Muscle of leg (tissue), 16 donors: ENCODE measurements at places on chromosomes 2 and 18. TPM values are rescaled to one million over a fixed set of nuclear protein-coding genes. Genes with fewer than 3 reads are reported as not detected.

Gene OSBPL1A
- total RNA-seq, result 67.1 TPM

Gene CRYBA2
- total RNA-seq, result not detected

Gene CD207
- 0.13 TPM for total RNA-seq

Gene SULT1C4
- 13.3 TPM for total RNA-seq

Gene MROH2A
- not detected for total RNA-seq

GRCh38 chr2:188898261-188898660 is 75.9 kb upstream of the COL3A1 start:
- no peak overlapping the region for H3K4me3 ChIP-seq
- no peaks in the 10 kb centered on the region for H3K27me3 ChIP-seq
- DNase-seq, result no peak
- H3K27ac ChIP-seq, result no peak overlapping the region

Gene ELOA2
- total RNA-seq, result not detected

GRCh38 chr2:233094614-233095013 is 34.5 kb downstream of the INPP5D start:
- no peak overlapping the region for H3K27ac ChIP-seq
- H3K4me1 ChIP-seq, result peaks cover 7% of the 10 kb centered on the region
- DNase-seq, result no peak
- no peaks in the 10 kb centered on the region for H3K27me3 ChIP-seq

DNA sequence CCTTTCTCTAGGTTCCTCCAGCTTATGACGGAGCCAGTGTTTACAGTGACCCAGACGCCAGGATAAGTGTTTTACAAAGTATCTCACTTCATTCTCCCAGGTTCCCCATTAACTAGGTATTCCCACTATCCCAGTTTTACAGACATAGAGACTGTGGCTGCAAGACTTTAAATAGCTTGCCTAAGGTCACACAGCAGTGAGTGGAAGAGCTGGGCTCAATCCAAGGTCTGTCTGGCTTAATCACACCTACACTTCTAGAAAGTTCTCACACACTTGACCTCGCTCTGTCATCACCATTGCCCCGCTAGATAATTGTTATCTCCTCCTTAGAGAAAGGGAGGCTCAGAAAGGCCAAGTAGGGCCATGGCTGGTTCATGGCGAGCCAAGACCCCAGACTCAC is 110.2 kb downstream of the ANTXR1 start:
- H3K27ac ChIP-seq, result no peak overlapping the region
- no peak for DNase-seq
- peaks cover 68% of the 10 kb centered on the region for H3K36me3 ChIP-seq
- no peaks in the 10 kb centered on the region for H3K4me1 ChIP-seq
- no peaks in the 10 kb centered on the region for H3K27me3 ChIP-seq

GRCh38 chr18:55592572-55592971 is 4.6 kb upstream of the TCF4 start:
- H3K4me3 ChIP-seq, result no peak overlapping the region
- DNase-seq, result no peak
- H3K4me1 ChIP-seq, result peaks cover 6% of the 10 kb centered on the region
- no peaks in the 10 kb centered on the region for H3K36me3 ChIP-seq
- H3K27me3 ChIP-seq, result no peaks in the 10 kb centered on the region
- no peak overlapping the region for H3K27ac ChIP-seq

Gene CMPK2
- 3.2 TPM for total RNA-seq

- no peak overlapping the region for H3K27ac ChIP-seq
- no peak for DNase-seq
- no peaks in the 10 kb centered on the region for H3K4me1 ChIP-seq
These were observed 49.8 kb downstream of the MSH2 start for GRCh38 chr2:47452761-47453160.

GRCh38 chr2:133198678-133199077 is 369.6 kb downstream of the NCKAP5 start:
- no peak overlapping the region for H3K27ac ChIP-seq
- no peaks in the 10 kb centered on the region for H3K36me3 ChIP-seq
- H3K27me3 ChIP-seq, result no peaks in the 10 kb centered on the region

DNA sequence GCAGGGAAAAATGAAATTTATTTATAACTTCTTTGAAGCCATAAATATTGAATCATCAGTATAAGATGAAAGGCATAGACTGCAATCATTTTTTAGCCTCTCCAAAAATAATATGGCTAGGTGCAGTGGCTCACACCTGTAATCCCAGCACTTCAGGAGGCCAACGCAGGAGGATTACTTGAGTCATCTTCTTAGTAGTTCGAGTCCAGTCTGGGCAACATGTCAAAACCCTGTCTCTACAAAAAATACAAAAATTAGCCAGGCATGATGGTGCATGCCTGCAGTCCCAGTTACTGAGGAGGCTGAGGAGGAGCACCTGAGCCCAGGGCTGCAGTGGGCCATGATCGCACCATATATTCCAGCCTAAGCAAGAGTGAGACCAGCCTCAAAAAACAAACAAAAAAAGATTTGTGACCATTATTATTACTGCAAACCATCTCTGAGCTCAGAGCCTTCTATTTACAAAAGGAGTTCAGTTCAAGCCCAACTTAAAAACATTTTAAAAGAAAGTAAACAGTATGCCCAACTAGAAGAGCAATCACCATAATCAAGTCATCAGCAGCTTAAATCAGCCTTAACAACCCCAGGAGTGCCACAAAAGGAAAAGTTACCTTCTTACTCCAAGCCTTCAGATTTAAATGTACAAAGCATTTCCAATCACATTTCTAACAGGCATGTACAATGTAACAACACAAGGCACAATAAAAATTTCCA is 37.5 kb downstream of the KCNG3 start:
- DNase-seq, result no peak
- H3K27me3 ChIP-seq, result no peaks in the 10 kb centered on the region
- no peaks in the 10 kb centered on the region for H3K36me3 ChIP-seq
- H3K27ac ChIP-seq, result no peak overlapping the region
- no peak overlapping the region for H3K4me3 ChIP-seq

- peaks cover 21% of the 10 kb centered on the region for H3K27me3 ChIP-seq
- H3K27ac ChIP-seq, result no peak overlapping the region
- H3K4me1 ChIP-seq, result peaks cover 10% of the 10 kb centered on the region
- no peak for DNase-seq
These were observed 306.6 kb downstream of the MYCN start for GRCh38 chr2:16246911-16247310.

Gene SKOR2
- not detected for total RNA-seq

GRCh38 chr2:198351647-198352046 is 547.3 kb downstream of the PLCL1 start:
- no peaks in the 10 kb centered on the region for H3K27me3 ChIP-seq
- no peaks in the 10 kb centered on the region for H3K4me1 ChIP-seq
- H3K36me3 ChIP-seq, result no peaks in the 10 kb centered on the region
- DNase-seq, result no peak

Gene AKAIN1
- total RNA-seq, result 0.18 TPM

- H3K36me3 ChIP-seq, result no peaks in the 10 kb centered on the region
- peak; percentile 64 for DNase-seq
- H3K4me1 ChIP-seq, result no peaks in the 10 kb centered on the region
- H3K27me3 ChIP-seq, result no peaks in the 10 kb centered on the region
- H3K27ac ChIP-seq, result no peak overlapping the region
These were observed 562.3 kb downstream of the SOX11 start for GRCh38 chr2:6254441-6254840.

GRCh38 chr2:234628953-234629352 is 132.1 kb upstream of the ARL4C start:
- peaks cover 22% of the 10 kb centered on the region for H3K27me3 ChIP-seq
- no peak overlapping the region for H3K4me3 ChIP-seq
- peaks cover 5% of the 10 kb centered on the region for H3K4me1 ChIP-seq
- no peak overlapping the region for H3K27ac ChIP-seq
- no peaks in the 10 kb centered on the region for H3K36me3 ChIP-seq
- DNase-seq, result no peak

GRCh38 chr2:70784320-70784719 is 6.1 kb downstream of the FIGLA start:
- H3K27me3 ChIP-seq, result peaks cover 18% of the 10 kb centered on the region
- H3K4me3 ChIP-seq, result no peak overlapping the region
- H3K27ac ChIP-seq, result no peak overlapping the region
- H3K4me1 ChIP-seq, result peaks cover 4% of the 10 kb centered on the region

DNA sequence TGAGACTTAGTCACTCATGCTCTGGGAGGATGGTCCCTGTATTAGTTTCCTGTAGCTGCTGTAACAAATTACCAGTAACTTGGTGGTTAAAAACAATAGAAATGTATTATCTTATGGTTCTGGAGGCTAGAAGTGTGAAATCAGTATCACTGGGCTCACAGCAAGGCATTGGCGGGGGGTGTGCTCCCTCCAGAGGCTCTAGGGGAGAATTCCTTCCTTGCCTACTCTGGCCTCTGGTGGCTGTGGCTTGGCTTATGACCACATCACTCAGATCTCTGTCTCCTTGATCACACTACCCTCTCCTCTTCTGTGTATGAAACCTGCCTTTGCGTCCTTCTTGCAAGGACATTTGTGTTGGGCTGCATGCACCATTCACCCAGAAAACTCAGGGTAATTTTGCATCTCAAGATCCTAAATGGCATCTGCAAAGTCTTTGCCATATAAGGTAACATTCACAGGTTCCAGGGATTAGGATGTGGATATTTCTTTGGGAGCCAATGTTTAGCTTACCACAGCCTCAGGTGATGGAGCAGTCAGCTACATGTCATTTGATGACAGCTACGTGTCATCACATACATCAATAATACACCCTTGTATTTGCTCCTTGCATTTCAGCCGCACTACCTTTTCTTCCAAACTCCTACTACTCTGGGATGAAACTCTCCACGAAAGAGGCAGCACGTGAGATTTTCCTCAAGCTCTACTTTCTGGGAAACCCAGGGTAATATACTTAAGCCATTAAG is 49.6 kb upstream of the POU3F3 start:
- H3K27ac ChIP-seq, result no peak overlapping the region
- H3K4me1 ChIP-seq, result no peaks in the 10 kb centered on the region
- H3K27me3 ChIP-seq, result no peaks in the 10 kb centered on the region
- DNase-seq, result no peak

DNA sequence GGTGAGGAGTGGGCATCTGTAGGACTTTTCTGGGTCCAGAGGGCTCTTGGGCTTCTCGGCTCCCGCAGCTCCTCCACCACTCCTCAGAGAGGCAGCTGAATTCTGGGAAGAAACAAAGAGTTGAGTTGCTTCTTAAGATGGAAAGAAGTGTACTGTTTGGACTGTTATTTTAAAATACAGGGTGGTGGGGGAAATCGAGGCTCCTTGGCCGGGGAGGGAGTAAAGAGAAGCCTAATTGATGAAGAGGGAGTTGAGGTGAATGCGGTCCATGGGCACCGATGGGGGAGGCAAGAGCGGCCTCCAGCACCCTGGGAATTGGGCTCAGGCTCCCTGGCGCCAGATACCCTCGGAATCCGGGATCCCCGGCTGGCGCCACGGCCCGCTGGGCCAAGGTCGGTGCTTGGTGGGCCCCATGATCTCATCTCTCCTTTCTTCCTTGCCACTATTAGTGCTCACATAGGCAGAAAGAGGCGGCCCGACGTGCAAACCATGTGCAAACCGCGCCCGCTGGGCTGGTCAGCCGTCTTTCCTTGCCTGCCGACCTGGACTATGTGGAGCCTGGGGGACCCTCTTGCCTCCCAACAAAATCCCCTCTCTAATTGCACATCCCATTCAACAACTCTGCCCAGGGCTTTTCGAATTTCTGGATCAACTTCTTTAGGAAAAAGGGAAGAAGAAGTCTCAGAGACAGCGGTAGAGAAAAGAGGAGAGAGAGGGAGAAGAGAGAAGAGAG is 604 bp upstream of the SIX3 start:
- no peak for DNase-seq
- H3K4me3 ChIP-seq, result no peak overlapping the region
- no peaks in the 10 kb centered on the region for H3K36me3 ChIP-seq
- peaks cover 38% of the 10 kb centered on the region for H3K4me1 ChIP-seq

DNA sequence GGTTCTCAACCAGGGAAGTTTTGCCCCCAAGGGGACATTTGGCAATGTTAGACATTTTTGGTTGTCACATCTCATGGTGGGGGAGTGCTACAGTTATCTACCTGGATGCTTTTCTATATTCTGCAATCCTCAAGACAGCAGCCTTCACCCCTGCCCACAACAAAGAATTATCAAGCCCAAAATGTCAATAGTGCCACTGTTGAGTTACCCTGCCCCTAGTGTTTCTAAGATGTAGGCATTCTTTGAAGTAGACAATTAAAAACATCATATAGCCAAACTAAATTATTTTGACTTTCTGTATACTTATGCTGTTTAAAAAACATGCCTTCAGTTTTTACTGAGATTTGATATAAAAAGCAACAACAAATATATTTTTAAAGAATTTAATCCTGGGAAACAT is 48.0 kb downstream of the ABI2 start:
- H3K4me1 ChIP-seq, result no peaks in the 10 kb centered on the region
- H3K27me3 ChIP-seq, result no peaks in the 10 kb centered on the region
- no peak overlapping the region for H3K4me3 ChIP-seq
- peaks cover 5% of the 10 kb centered on the region for H3K36me3 ChIP-seq
- no peak for DNase-seq

DNA sequence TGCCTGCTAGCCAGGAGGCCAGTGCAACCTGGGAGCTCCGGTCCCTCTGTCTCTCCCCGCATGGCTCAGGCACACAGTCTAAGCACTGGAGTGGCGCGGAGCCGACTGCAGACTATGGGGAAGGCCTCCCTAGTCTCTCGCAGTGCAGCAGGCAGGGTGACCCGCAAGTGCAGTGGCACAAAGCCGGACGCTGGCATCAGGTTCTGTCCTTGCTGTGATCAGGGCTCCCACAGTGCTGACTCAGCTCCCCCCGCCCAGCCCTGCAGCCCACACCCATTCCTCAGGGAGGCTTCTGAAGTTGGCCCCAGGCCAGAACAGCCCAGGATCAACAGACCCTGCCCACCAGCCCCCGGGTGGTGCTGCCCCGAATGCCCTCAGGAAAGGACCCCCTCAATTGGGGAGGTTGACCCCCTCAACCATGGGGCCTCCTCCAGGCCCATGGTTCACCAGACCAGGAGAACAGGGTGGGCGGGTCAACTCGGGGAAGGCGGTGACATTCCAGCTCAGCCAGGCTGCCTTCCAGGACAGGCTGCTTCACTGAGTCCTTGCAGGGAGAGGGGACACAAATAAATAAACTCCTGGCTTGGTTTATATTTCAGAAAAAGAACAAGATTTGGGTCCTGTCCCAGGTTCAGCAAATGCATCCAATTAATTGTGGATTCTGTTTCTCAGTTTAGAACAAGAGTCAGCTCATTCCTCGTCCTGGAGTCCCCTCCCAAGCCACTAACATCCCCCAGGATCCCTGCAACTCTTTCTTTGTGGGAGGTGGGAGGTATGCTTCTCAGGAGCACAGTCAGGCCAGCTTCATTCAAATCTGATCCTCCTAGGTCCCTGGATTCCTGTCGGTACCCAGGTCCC is 12.2 kb downstream of the BIN1 start:
- no peak overlapping the region for H3K4me3 ChIP-seq
- peak; percentile 95 for DNase-seq
- H3K27ac ChIP-seq, result peak overlapping the region; percentile 91
- H3K36me3 ChIP-seq, result peaks cover 12% of the 10 kb centered on the region
- peaks cover 94% of the 10 kb centered on the region for H3K4me1 ChIP-seq
- no peaks in the 10 kb centered on the region for H3K27me3 ChIP-seq

Gene WNT6
- 0.09 TPM for total RNA-seq

Gene DAPL1
- not detected for total RNA-seq
